GM10248 (cell line): ENCODE measurements at places on chromosomes 11 and 22.

DNA sequence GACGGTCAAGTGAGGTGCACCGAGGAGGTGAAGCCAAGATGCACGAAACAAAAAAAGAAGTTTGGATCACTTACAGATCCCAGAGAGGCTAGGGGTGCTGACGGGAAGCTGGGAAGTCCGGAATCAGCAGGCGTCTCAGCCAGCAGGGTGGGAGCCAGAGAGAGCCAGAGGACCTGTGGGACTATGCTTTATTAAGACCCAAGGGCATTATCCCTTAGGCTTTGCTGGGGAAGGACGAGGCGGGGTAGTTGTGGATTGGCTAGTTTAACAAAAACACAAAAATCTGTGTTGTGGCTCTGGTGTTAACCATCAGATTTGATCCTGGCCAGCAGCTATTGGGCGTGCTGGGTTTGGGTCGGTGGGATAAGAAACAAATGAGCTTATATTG lies 427.1 kb downstream of the DYNC2H1 start:
- DNase-seq = no peak

DNA sequence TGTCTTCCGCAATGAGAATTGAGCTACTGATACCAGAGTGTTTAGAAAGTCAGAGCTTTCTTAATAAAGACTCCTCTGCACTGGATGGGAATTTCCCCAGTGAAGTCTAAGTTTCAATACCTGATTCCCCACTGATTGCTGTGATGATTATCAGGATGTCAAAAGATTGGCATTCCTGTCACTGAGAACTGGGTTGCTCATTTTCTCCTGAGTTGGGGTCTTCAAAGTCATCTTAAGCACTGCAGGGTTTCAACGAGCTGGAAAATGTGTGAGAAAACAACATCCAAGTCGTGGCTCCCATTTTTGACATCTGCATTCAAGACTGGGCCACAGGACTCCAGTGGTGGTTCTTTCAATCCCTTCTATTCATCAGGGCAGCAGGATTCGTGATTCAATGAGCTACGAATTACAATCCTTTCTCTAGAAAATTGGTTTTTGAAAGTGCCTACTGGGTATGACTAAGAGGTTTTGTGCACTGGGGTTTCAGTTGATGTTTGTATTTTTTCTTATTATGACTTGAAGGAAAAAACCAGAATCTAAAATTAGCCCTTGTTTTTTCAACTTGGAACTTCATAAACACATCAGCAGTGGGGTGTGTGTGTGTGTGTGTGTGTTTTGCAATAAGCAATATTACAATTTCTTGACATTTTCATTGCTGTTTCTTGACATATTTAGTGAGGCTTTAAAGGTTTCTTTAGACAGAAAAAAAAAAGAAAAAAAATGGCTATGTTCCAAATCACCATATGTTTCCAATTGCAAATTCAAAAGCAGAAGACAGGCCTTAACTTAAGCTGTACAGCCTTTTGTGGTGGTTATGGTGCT lies 233.0 kb downstream of the FAM76B start:
- peak; percentile 26 for DNase-seq

DNA sequence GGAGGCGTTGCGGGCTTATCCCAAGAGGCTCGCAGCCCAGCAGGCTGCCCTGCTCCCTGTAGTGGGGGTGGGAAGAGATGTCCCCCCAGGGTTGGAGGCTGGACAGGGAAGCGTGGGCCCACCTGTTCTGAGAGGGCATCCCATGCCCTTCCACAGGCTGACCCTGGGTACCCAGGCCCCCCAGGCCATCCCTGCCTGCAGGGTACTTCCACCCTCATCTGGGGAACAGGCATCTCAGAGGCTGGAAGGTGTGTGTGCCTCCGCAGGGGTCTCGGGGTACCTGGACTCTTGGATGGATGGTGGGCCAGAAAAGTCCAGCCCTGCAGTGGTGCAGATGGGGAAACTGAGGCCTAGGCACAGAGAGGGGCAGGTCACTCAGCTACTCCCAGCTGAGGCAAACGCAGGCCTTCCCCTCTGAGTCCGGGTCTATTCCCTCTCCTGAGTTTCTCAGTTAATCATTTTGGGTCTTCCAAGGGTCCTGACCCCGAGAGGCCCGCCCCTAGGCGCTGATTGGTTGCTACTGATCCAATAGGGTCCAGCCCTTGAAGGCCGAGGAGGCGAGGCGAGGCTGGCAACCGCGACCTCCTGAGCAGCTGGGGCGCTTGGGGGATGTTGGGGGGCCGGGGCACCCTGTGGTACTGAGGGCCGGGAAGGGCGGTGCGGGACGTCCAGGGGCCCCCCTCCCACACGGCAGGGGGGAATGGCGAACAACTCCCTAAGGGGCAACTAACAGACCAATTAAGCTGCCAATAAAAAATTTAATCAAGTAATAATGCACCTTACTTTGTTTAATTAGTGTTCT lies 23.8 kb downstream of the FLRT1 start:
- no peak for DNase-seq

- DNase-seq = no peak
Measured at GRCh38 chr11:113287801-113288200, 26.6 kb upstream of the TTC12 start.

DNA sequence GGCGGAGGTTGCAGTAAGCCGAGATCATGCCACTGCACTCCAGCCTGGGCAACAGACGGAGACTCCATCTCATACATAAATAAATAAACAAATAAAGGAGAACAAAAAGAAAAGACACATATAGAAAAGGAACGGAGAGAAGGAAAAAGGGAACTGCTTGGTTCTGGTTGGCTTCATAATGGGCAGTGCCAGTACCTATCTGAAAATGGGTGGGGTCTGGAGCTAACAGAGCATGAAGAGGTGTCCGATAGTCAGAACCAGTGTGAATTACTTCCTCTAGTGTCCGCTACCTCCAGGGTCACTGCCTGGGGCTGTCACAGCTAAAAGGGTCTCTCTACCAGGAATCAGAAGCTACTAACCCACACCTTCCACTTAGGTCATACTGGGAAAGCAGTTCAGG lies 27.2 kb upstream of the TTC28 start:
- DNase-seq = no peak
